ENCODE measurements at places on chromosomes 11 and 22.

DNA sequence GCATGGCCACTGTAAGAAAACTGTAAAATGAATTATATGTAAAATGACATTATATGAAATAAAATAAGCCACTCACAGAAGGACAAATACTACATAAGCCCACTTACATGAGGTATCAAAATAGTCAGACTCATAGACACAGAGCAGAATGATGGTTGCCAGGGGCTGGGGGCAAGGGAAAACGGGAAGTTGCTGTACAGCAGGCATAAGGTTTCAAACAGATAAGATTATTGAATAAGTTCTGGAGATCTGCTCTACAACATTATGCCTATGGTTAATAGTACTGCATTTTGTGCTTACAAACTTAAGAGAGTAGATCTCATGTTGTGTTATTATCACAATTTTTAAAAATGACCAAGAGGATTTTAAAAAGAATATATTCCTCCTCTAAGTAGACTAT lies 32.7 kb upstream of the HEPHL1 start:
- DNase-seq, result no peak
- H3K27ac ChIP-seq, result no peak overlapping the region
- H3K4me1 ChIP-seq, result no peaks in the 10 kb centered on the region
- H3K27me3 ChIP-seq, result peaks cover 10% of the 10 kb centered on the region
- no peaks in the 10 kb centered on the region for H3K36me3 ChIP-seq

- no peaks in the 10 kb centered on the region for H3K4me1 ChIP-seq
- peaks cover 7% of the 10 kb centered on the region for H3K27me3 ChIP-seq
- H3K27ac ChIP-seq, result no peak overlapping the region
- no peaks in the 10 kb centered on the region for H3K36me3 ChIP-seq
- DNase-seq, result no peak
- H3K4me3 ChIP-seq, result no peak overlapping the region
Observed at GRCh38 chr11:27464289-27464696, 8.3 kb downstream of the LGR4 start.

- H3K36me3 ChIP-seq, result no peaks in the 10 kb centered on the region
- no peak for DNase-seq
- H3K27ac ChIP-seq, result no peak overlapping the region
- no peak overlapping the region for H3K4me3 ChIP-seq
Observed at GRCh38 chr11:70067036-70067435, 11.1 kb upstream of the ANO1 start.

DNA sequence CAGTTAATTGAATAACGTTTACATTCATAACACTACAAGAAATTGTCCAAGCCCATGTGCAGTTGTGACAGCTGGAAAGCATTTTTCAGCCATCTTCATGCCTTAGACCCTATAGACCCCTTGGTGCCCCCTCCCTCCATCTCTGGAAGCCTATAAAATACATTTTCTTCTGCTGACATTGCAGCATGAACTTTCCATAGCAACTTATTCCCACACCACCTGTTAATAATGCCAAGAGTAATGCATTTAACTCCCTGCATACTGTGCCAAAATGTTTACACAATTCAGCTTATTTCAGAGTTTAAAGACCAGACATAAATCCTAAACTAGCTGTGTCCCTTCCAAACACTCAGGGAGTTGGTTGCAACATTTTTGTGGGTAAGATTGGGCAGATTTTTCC lies 143.0 kb upstream of the ARHGAP20 start:
- no peaks in the 10 kb centered on the region for H3K4me1 ChIP-seq
- DNase-seq, result no peak
- no peak overlapping the region for H3K4me3 ChIP-seq

- H3K36me3 ChIP-seq, result peaks cover 12% of the 10 kb centered on the region
- H3K4me3 ChIP-seq, result no peak overlapping the region
- peaks cover 9% of the 10 kb centered on the region for H3K4me1 ChIP-seq
- no peak for DNase-seq
- H3K27me3 ChIP-seq, result no peaks in the 10 kb centered on the region
Observed at GRCh38 chr11:68457898-68458249, 2.7 kb upstream of the PPP6R3 start.

All from activated CD8-positive, alpha-beta T cell treated with anti-CD3 and anti-CD28 coated beads for 36 hours (primary cell).